Uterus (tissue), 4 donors: ENCODE measurements at places on chromosomes 5 and 9. TPM values are rescaled to one million over a fixed set of nuclear protein-coding genes. Genes with fewer than 3 reads are reported as not detected.

GRCh38 chr5:67530609-67531255 is 334.1 kb upstream of the CD180 start:
- no peak for DNase-seq
- H3K27ac ChIP-seq = no peak overlapping the region
- H3K27me3 ChIP-seq = no peaks in the 10 kb centered on the region
- no peaks in the 10 kb centered on the region for H3K4me1 ChIP-seq
- no peaks in the 10 kb centered on the region for H3K36me3 ChIP-seq

DNA sequence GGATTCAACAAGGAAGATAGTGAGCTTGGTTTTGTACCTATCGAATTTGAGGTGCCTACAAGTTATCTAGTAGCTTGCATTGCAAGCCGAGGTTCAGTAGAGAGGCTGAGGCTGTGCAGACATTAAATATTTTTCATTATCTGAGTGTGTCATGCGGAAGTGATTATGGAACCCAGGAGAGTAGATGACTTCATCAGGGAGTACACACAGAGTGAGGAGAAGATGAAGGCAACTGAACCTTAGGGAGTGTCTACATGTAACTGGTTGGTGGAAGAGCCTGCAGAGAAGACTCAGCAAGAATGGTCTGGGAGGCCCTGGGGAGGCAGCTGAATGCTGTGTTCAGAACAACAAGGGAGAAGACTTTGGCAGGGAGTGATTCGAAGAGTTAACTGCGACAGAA is 393.9 kb downstream of the ARHGEF28 start:
- H3K27me3 ChIP-seq = no peaks in the 10 kb centered on the region
- H3K36me3 ChIP-seq = no peaks in the 10 kb centered on the region
- DNase-seq = no peak
- no peak overlapping the region for H3K4me3 ChIP-seq

DNA sequence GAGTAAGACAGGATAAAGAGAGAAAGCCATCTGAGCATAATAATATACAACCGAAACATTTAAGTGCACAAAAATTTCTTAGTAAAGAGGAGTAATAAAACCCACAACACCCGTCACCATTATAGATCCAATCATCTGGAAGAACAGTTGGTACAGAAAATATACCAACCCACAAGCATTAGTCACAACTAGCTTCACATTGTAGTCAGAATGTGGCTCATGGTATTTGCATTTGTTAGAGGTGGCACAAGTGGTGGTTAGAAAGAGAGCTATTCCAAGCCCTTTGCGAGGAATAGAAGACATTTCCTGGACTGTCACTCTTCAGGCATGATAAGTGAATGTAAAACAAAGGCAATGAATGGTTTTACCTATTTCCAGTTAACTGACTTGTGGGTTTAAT is 677.5 kb upstream of the ST8SIA4 start:
- no peaks in the 10 kb centered on the region for H3K4me1 ChIP-seq
- H3K36me3 ChIP-seq = no peaks in the 10 kb centered on the region
- H3K4me3 ChIP-seq = no peak overlapping the region
- no peaks in the 10 kb centered on the region for H3K27me3 ChIP-seq
- no peak overlapping the region for H3K27ac ChIP-seq

- H3K4me3 ChIP-seq = no peak overlapping the region
- H3K36me3 ChIP-seq = no peaks in the 10 kb centered on the region
- peaks cover 5% of the 10 kb centered on the region for H3K4me1 ChIP-seq
- DNase-seq = no peak
- no peaks in the 10 kb centered on the region for H3K27me3 ChIP-seq
- no peak overlapping the region for H3K27ac ChIP-seq
Measured at GRCh38 chr9:136826188-136826541, 16.1 kb upstream of the AJM1 start.

Gene CD274
- total RNA-seq = 6.2 TPM

Gene GCNT4
- total RNA-seq = 1.5 TPM

Gene POLE3
- total RNA-seq = 46.4 TPM

DNA sequence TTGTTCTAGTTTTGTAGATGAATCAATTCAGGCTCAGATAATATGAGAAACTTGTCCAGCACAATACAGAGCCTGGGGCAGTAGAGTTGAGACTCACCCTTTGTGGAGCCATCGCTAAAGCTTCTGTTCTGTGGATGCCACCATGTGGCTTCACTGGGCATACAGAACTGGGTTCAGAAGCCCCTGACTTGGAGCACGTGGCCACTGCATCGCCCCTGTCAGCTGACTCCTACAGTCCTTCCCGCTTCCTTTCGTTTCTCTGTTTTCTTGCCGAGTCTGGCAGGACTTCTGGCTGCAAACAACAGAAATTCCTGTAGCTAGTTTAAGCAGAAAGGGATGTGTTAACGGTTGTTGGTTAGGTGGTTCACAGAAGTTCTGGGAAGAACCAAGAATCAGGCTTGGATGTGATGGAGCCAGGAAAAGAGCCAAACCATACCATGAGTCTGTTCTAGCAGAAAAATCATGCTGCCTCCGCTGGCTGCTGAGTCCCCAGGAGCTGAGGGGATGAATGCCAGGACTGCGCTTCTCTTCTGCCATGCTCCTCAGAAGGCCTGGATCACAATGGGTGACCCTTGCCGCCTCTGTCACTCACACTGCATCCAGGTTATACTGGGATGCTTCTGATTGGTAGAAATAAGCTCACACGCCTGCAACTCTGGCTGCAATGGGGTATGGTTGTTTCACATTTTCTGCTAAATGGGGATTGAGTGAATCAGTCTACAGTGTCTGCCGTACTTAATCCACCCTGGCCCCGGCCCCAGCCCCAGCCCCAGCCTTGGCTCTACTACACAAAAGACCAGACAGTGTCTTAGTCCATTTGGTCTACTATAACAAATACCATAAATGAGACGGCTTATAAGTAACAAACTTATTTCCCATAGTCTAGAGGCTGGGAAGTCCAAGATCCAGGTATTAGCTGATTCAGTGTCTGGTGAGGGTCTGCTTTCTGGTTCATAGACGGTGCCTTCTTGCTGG is 262.5 kb downstream of the GOLPH3 start:
- no peak for DNase-seq
- no peak overlapping the region for H3K4me3 ChIP-seq
- H3K27ac ChIP-seq = no peak overlapping the region
- H3K27me3 ChIP-seq = no peaks in the 10 kb centered on the region
- H3K4me1 ChIP-seq = no peaks in the 10 kb centered on the region

DNA sequence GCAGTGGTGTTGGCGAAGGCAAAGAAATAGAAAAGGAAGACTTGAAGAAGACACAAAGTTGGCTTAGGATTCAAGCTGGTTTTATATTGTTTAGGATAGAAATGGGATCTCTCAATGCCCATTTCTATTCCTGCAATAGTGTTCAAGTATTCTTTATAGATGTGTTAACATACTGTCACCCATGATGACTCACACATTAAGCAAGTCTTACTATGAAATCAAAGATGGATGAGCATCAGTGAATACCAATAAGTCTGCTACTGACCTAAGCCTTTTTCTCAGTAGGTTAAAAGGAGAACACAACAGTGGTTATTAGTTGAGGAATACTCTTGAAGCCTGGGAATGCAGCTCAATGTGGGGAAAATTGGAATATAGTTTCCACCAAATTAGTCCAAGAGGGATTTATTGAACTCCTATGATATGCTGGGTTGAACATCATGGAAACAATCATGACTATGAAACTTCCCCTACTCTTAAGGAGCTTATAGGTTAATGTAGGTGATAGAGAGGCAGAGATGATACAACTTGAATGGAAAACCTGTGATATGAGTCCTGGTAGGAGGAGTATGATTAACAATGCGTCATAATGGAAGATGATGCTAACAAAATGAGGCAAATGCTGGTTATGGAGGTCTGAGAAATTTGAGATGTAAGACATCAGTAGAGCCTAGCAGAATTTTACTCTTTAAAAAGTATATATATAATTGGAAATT is 417.1 kb upstream of the DAP start:
- no peak overlapping the region for H3K27ac ChIP-seq
- no peak overlapping the region for H3K4me3 ChIP-seq
- DNase-seq = no peak

GRCh38 chr5:135990528-135991255 is 35.9 kb upstream of the LECT2 start:
- no peaks in the 10 kb centered on the region for H3K36me3 ChIP-seq
- peaks cover 18% of the 10 kb centered on the region for H3K4me1 ChIP-seq
- H3K4me3 ChIP-seq = no peak overlapping the region
- H3K27ac ChIP-seq = no peak overlapping the region

GRCh38 chr5:77086689-77087483 is at the start of gene ZBED3:
TSS of gene ZBED3 (minus strand) at chr5:77087285. CDS start at chr5:77077878, 9,407 bp downstream.
- H3K4me1 ChIP-seq = peaks cover 4% of the 10 kb centered on the region
- H3K27me3 ChIP-seq = no peaks in the 10 kb centered on the region
- DNase-seq = peak; percentile 77
- peak within 1 kb of the TSS; percentile 83 for H3K4me3 ChIP-seq

- no peak for DNase-seq
- H3K27me3 ChIP-seq = no peaks in the 10 kb centered on the region
- no peaks in the 10 kb centered on the region for H3K36me3 ChIP-seq
- no peak overlapping the region for H3K4me3 ChIP-seq
Measured at GRCh38 chr9:127557466-127557869, 54.6 kb upstream of the STXBP1 start.

Gene C5orf63
- total RNA-seq = 6.0 TPM

DNA sequence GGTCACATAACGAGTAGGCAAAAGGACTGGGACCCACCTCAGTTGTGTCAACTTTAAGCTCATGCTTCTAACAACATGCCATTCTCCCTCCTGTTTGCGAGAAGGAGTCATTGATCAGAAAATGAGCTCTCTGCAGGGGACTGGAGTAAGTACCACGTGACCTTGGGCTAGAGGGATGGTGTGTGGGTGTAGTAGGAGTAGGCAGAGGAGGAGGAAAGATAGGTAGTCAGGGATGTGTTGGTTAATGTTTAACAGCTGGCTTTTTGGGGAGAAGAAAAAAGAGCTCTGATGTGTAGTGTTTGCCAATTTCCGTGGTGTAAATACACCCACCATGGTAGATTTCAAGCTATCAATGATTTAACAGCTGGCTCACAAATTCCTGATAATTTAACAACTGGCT is 160.3 kb upstream of the TBC1D2 start:
- H3K27me3 ChIP-seq = no peaks in the 10 kb centered on the region
- H3K36me3 ChIP-seq = no peaks in the 10 kb centered on the region
- H3K4me3 ChIP-seq = no peak overlapping the region
- no peaks in the 10 kb centered on the region for H3K4me1 ChIP-seq
- no peak for DNase-seq

Gene LOX
- total RNA-seq = 31.5 TPM

GRCh38 chr5:66617991-66618768 is 22.0 kb downstream of the MAST4 start:
- H3K27ac ChIP-seq = no peak overlapping the region
- DNase-seq = no peak
- H3K27me3 ChIP-seq = no peaks in the 10 kb centered on the region
- no peaks in the 10 kb centered on the region for H3K4me1 ChIP-seq

Gene HTR4
- total RNA-seq = 0.40 TPM

- no peaks in the 10 kb centered on the region for H3K27me3 ChIP-seq
- peak overlapping the region; percentile 41 for H3K27ac ChIP-seq
- H3K4me1 ChIP-seq = no peaks in the 10 kb centered on the region
- no peak overlapping the region for H3K4me3 ChIP-seq
Measured at GRCh38 chr5:164002628-164003027, 497.2 kb downstream of the MAT2B start.

DNA sequence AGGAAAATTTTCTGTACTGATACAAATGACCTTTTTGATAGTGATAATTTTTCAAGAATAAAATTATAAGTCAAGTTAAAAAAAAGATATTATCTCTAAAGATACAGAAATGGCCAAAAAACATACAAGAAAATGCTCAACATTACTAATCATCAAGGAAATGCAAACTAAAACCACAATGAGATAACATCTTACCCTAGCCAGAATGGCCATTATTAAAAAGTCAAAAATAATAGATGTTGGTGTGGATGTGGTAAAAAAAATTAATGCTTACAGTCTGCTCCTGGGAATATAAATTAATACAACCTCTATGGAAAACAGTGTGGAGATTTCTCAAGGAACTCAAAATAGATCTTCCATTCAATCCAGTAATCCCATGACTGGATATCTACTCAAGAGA is 22.9 kb upstream of the PTGER4 start:
- H3K36me3 ChIP-seq = no peaks in the 10 kb centered on the region
- no peak for DNase-seq
- no peak overlapping the region for H3K4me3 ChIP-seq
- H3K27ac ChIP-seq = no peak overlapping the region
- H3K4me1 ChIP-seq = no peaks in the 10 kb centered on the region
- H3K27me3 ChIP-seq = no peaks in the 10 kb centered on the region

DNA sequence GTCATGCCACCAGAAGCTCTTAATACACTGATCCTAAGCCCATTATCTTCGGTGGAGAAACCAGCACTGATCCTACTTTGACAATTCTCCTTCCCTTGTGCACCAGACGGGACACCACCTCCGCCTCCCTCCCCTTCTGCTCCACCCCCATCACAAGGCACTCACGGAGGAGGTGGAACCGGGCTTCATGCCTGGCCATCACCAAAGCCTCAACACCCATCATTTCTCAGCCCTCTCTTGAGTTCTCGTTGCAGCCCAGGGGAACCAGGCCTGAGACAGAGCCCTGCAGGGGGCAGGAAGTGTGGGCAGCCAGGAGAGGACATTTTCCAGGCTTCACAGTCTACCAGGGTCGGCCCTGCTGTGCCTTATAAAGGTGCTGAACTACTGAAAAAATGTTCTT is 160.5 kb downstream of the GOLPH3 start:
- H3K27ac ChIP-seq = no peak overlapping the region
- DNase-seq = no peak
- H3K36me3 ChIP-seq = no peaks in the 10 kb centered on the region
- H3K4me3 ChIP-seq = no peak overlapping the region
- peaks cover 9% of the 10 kb centered on the region for H3K4me1 ChIP-seq
- H3K27me3 ChIP-seq = no peaks in the 10 kb centered on the region

GRCh38 chr5:52854301-52854700 is 66.6 kb downstream of the ITGA1 start:
- no peaks in the 10 kb centered on the region for H3K27me3 ChIP-seq
- H3K4me1 ChIP-seq = no peaks in the 10 kb centered on the region
- H3K27ac ChIP-seq = peak overlapping the region; percentile 80

Gene C1QTNF3
- 35.9 TPM for total RNA-seq

GRCh38 chr9:16271967-16272366 is 598.5 kb downstream of the BNC2 start:
- no peak overlapping the region for H3K27ac ChIP-seq
- H3K36me3 ChIP-seq = no peaks in the 10 kb centered on the region
- H3K4me1 ChIP-seq = peaks cover 3% of the 10 kb centered on the region
- H3K27me3 ChIP-seq = no peaks in the 10 kb centered on the region

GRCh38 chr9:93533863-93534262 is 42.5 kb upstream of the PHF2 start:
- no peaks in the 10 kb centered on the region for H3K27me3 ChIP-seq
- H3K4me1 ChIP-seq = no peaks in the 10 kb centered on the region
- DNase-seq = no peak
- no peaks in the 10 kb centered on the region for H3K36me3 ChIP-seq
- no peak overlapping the region for H3K4me3 ChIP-seq

GRCh38 chr5:142303565-142303964 is 21.3 kb downstream of the SPRY4 start:
- H3K4me1 ChIP-seq = no peaks in the 10 kb centered on the region
- no peak overlapping the region for H3K27ac ChIP-seq
- H3K4me3 ChIP-seq = no peak overlapping the region
